Pancreas (tissue), 10 donors: ENCODE measurements at places on chromosomes 5 and 9.
A peak's percentile ranks its signal among the peaks of the same experiment; 100 is the strongest.

DNA sequence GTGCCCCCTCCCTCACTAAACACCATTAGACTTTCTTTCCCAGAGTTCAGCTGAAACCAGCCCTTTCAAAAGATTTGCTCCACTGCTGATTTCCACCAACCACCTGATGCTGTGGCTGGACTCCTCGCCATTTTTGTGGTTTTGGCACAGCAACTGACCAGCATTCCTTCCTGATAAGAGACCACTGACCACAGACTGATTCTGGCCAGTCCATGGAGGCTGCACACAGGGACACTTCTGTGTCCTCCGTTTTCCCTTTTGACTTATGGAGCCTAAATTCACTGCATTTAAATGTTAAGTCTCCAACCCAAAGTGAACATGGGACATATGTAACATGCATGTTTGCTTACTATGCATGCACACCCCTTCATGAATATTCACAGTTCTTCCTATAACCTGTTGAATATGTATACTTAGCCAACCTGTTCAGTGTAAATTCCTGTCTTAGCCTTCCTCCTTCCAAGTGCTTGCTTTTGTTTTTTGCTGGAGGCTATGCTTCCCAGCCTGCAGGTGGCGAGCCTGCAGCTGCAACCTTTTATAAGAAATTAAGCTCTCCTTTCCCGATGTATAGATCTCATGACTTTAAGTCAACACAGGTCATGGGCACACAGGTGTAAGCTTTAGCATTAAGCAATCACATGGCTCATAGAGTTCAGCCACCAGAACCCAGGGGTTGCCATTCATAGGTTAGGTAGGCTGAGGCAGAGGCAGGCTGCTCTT is 78.7 kb downstream of the ACTL7B start:
- DNase-seq, result no peak

DNA sequence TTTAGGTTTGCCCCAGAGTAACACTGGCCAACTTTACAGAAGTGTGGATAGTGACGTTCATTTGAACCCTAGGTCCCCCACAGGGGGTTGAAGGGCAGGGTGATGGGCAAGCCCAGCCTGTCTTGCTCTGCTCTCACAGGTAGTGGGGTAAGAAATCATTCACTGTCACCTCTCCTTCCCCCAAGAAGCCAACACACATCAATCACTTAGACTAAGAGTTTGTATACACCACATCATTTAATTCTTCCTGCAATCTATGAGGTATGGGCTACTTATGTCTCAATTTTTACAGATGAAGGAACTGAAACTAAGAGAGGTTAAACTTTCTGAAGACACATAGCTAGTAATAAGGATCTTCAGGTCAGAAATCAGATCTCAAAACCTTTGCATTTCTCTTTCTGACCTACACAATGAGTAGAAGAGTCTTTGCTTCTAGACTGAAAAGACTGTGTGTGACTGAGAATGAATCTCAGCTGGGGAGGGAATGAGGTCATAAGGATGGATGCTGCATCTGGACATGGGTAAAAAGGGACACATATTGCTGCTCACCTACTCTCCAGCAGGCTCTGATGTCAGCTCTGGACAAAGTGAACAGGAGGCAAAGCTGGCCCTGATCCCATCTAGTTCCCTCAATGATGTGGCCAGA is 81.0 kb upstream of the EQTN start:
- no peak for DNase-seq

DNA sequence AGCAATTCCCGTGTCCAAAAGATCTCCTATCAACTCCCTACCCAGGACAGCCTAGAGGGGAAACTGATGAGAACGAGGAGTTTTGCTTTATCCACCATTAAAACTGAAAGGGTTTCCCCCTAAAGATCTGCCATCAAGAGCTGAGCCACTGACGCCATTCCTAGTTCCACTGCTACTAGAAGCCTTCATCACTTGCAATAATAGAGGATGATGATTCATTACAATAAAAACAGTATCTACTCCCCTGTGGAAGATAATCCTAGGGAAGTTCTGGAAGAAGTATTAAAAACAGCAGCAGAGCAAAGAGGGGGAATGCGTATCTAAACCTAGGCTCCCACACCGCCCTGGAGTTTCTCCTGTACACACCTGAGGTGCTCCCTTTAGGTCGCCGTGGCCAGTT is 394.5 kb downstream of the BNC2 start:
- no peak for DNase-seq

- peak; percentile 2 for DNase-seq
Observed at GRCh38 chr9:102867488-102867887, 127.6 kb upstream of the CYLC2 start.

DNA sequence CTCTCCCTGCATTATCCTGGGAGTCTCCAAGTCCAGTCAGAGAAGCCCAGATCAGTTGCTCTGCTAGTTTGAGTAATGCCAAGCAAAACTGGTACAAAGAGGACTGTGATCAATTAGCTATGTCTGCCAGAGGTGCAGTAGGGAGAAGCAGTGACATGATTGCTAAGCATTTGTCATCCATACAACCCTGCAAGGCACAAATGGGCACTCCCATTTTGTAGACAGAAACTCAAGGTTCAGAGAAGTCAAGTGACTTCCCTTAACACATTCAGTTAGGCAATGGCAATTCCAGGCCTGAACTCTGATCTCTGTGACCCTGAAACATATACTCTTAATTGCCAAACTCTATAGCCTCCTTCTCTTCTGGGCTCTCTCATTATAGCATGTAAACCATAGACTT is 34.0 kb downstream of the NDST1 start:
- no peak for DNase-seq

- DNase-seq, result peak; percentile 74
Observed at GRCh38 chr9:131237931-131238401, 38.3 kb downstream of the FAM78A start.

DNA sequence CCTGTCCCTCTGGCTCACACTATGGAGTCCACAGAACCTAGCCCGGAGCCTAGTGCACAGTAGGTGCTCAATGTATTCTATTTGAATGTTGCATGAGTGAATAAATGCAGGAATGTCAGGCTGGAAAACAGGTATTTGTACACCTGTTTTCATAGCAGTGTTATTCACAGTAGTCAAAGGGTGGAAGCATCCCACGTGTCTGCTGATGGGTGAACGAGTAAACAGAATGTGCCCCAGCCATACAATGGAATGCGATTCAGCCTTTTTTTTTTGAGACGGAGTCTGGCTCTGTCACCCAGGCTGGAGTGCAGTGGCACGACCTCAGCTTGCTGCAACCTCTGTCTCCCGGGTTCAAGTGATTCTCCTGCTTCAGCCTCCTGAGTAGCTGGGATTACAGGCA is 31.5 kb upstream of the IER5L start:
- DNase-seq, result no peak

- no peak for DNase-seq
Observed at GRCh38 chr5:150625164-150625535, 15.3 kb upstream of the SYNPO start.

- DNase-seq, result no peak
Observed at GRCh38 chr9:14400658-14400995, 86.7 kb upstream of the NFIB start.

- DNase-seq, result no peak
Observed at GRCh38 chr5:56803025-56803424, 12.3 kb upstream of the MAP3K1 start.

DNA sequence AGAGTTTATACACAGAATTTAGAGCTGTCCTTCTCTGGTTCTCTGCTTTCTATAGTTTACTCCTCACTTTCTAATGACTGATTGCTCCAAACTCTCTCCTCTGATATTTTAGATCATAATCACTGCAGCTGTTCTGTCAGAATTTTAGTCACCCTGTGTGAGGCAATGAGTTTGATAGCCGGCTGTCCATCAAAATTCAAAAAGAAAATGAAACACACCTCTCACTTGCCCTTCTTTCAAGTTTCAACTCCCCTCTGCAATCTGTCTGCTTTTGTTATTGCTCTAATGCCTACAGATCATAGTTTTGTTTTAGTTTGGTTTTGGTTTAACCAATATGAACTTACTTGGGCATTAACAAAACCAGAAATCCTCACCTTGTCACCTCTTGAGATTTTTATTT is 23.3 kb upstream of the ABLIM3 start:
- no peak for DNase-seq

GRCh38 chr9:130194378-130194932 is 22.3 kb downstream of the NCS1 start:
- peak; percentile 43 for DNase-seq

DNA sequence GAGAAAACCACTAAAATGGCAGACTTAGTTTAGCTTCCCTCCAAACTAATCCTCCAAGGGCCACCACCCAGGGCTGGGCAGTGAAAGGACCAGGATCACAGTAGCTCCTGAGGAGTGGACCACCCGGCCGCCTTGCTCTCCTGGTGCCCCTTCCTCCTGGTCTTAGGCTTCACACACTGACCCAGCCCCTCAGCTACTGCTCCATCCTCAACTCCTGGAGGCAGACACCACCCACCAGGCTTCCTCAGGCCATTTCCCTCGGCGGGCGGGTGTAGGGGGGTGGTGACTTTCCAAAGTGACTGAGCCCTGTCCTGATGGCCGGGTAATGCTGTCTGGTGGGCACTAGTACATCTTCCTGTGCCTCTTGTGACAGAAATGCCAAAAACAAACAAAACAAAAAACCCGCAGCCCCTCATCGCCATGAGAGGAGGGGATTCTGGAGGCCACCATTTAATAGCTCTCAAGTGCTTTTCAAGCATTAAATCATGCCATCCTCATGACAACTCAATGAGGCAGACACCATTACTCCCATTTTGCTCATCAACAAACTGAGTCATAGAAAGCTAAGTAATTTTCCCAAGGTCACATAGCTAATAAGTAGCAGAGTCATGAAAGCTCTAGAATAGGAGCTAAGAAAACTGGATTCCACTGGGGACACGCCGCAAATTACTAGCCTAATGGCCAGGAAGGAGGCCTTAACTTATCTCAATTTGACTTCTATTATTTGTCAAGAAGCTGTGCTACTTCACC is 91.3 kb upstream of the LRRTM2 start:
- no peak for DNase-seq

DNA sequence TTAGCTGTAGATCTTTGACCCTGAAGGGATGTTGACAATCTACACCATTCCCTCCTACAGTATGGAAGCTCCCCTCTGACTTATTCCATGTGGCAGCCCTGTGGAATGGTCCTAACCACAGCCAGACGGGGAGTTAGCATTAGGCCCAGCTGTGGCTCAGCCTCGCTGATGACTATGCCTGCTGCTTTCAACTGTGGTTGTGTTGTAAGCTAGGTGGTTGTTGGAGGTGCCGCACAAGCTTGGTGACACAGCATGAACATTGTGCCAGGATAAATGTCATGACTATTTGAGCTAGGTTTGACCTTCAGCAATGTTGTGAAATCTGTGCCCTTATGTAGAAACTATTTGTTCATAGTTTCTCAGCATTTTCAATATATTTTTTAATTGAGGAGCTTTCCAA is 40.6 kb downstream of the SGCD start:
- no peak for DNase-seq

- DNase-seq, result no peak
Observed at GRCh38 chr9:8186560-8186959, 387.0 kb upstream of the DMAC1 start.

- DNase-seq, result no peak
Observed at GRCh38 chr5:80037366-80037765, 2.2 kb downstream of the THBS4 start.

- no peak for DNase-seq
Observed at GRCh38 chr9:136597141-136597885, 51.5 kb upstream of the NOTCH1 start.

DNA sequence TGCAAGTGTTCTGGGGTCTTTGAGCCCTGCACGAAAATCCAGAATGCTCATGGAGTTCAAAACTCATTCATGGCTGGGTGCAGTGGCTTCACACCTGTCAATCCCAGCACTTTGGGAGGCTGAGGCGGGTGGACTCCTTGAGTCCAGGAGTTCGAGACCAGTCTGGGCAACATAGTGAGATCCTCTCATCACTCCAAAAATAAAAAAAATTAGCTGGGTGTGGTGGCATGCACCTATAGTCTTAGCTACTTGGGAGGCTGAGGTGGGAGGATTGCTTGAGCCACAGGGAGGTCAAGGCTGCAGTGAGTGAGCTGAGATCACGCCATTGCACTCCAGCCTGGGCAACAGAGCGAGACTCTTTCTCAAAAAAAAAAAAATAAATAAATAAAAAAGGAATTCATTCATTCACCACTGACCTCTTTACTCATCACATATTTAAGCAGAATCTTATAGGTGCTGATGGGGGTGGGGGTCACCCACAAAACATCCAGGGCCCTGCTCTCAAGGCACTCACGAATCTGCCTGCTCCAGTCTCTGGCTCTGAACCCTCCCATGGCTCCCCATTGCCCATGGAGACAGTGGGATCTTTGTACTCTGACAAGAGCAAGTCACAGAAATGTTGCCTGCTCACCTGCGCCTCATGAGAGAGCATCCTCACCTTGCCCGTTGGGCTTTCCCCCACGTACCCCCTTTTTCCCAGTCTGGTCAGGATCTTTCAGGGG is 76.7 kb upstream of the IER5L start:
- DNase-seq, result peak; percentile 6

- no peak for DNase-seq
Observed at GRCh38 chr9:115633104-115633503, 515.1 kb upstream of the TNC start.

DNA sequence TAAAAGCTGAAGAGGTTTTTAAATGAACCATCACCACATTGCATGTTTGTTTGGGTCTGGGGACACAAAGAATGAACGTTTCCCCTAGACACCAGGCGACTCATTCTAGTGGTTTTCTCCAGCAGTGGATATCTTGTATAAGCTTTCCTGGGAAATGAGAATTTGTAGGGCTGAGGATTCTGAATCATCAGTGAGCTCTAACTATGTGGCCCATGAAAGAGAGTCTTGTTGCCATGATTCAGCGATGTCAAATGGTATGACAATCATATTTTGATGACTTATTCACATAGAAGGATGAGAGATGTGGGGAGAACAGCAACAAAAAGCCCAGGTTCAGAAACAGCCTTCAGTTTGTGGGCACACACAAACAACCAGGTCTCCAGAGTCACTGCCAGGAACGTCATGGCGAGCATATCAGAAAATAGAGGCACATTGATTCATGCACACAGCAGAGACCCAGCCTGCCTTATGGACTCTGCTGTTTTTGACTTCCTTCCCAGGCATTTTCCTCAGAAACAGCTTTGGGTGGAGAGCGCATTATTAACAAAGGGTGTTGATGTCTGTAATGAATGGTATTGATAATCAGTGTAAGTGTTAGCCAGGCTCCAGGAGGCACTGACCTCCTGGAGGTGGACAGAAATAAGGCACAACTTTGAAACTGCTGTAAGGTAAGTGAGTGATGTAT is 13.3 kb downstream of the ZNF474 start:
- no peak for DNase-seq

GRCh38 chr5:75931175-75931574 is 152.0 kb upstream of the SV2C start:
- DNase-seq, result no peak

DNA sequence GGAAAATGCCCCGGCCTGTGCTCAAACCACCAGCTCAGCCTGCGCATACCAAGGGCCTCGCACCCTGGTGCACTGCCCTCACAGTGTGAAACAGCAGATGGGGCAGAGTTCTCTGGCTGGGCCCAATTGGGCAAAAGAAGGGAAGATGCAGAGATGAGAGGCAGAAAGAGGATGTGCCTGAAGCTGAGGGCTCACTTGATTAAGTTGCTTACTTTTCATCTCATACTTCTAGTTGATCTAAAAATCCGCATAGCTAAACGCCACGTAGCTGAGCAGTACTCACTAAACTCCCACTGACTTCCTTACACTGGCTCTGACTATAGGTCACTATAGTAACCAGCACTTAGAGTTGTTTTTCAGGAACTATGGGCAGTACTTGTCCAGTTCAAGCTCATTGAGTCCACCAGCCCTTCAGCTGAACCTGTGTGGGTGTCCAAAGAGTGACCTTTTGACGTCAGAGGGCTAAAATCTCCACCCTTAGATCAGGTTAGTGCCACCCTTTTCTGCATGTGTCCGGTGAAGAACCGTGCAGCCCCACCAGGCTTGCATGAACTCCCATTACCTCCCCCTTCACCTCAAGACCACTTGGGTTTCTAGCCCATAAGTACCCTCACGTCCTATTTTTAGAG is 215.2 kb downstream of the AUH start:
- no peak for DNase-seq
